ENCODE measurements at places on chromosomes 16 and 17.
A peak's percentile ranks its signal among the peaks of the same experiment; 100 is the strongest.

GRCh38 chr17:57577751-57578607 lies 167.1 kb downstream of the CCDC182 start:
- DNase-seq = peak; percentile 32

DNA sequence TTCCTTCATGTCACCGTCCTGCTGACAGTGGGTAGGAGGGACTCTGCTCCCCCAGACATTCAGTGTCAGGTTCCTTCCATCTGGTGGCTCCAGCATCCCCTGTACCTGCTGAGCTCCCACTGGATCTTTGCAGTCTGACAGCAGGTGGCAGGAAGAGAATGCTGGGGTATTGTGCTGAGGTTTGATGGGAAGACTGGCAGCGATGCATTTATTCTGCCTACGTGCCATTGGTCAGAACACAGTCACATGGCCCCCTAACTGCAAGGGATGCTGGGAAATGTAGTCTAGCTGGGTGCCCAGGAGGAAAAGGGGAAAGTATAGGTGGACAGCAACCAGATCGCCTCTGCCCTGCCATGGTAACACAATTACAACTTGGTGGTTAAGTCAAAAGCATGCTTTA lies 44.4 kb downstream of the IRX3 start:
- DNase-seq = peak; percentile 81

- peak; percentile 30 for DNase-seq
Observed at GRCh38 chr16:58665200-58665599, 19.4 kb downstream of the SLC38A7 start.

DNA sequence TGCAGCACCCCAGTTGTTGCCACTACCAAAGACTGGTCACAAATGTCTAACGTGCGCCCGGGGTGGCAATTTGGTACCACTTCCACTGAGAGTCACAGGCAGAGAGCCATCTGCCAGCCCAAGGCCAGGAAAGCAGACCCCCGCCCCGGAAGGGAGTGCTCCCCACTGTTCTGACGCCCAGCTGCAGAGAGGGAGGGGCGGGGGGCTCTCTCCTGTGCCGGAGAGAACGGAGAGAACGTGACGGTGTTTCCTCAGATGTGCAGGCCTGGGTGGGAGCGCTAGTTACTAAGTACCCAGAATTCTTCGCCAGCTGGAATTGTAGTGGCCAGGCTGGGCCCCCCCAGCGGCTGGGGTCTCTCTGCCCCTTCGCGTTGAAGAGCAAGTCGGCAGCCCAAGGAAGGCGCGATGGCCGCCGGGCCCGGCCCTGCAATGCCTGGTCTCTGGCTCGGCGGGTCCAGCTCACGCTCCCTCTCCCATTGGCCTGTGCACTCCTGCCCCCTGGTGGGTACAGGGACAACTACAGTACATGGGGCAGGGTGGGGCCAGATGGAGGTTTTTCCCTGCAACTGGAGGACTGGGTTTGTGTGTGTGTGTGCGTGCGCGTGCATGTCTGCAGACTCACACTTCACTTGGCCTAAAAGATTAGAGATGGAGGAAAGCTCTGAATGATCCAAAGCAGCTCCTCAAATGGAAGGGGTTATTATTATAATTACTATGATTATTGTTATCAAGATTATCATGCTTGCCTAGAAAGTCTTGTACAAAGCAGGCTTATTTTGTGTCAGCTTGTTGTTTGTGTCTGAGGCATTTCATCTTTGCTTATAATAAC lies 107.1 kb downstream of the AMFR start:
- DNase-seq = peak; percentile 91

DNA sequence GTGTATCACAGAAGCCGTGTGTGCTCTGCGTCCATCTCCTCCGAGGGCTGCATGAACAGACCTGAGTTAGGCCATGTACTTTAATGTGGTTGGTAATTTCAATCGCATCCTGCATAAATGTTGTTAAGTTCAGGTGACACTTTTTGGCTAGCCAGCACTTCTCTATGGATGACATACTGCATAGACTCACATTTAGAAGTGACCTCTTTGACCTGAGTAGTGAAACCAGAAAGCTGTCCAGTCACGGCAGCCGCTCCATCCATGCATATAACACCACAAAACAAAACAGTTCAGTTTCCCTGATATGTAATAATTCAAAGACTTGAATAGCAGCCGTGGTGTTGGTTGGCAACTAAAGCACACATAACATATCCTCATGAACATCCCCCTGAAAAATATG lies 94.1 kb downstream of the CYTH1 start:
- no peak for DNase-seq

GRCh38 chr16:88532434-88533241 lies 37.6 kb upstream of the ZC3H18 start:
- no peak for DNase-seq
